Stimulated activated CD4-positive, alpha-beta T cell treated with anti-CD3 and anti-CD28 coated beads, Interleukin-4, amount 100 ng/mL, for 1 hour (primary cell): ENCODE measurements at places on chromosomes 3 and 15.

- no peak for DNase-seq
These were observed 59.1 kb upstream of the TLE3 start for GRCh38 chr15:70156671-70157271.

- DNase-seq = no peak
These were observed 565.3 kb upstream of the ROBO2 start for GRCh38 chr3:76474632-76475031.

GRCh38 chr3:124826703-124827102, 60.5 kb downstream of the ITGB5 start:
- no peak for DNase-seq

DNA sequence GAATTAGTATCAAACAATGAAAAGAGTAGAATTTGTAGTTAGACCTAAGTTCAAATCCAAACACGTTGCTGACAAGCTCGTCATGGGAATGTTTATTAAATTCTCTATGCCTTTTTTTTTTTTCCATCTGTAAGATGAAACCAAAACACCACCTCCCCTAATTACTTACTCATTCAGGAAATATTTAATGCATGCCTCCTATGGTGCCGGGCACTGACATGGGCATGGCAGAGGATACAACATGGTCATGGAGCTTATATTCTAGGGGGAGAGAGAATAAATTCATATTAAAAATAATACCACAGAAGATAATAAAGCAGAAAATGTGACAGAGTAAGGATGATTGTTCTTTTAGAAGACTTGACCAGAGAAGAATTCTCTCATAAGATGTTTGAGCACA, 215.8 kb downstream of the RYR3 start:
- DNase-seq = no peak

- DNase-seq = no peak
These were observed 77.3 kb downstream of the C3orf70 start for GRCh38 chr3:185075547-185075946.

GRCh38 chr3:99418709-99419108, 219.7 kb upstream of the COL8A1 start:
- no peak for DNase-seq

GRCh38 chr15:31279221-31280045, 47.2 kb upstream of the KLF13 start:
- no peak for DNase-seq

DNA sequence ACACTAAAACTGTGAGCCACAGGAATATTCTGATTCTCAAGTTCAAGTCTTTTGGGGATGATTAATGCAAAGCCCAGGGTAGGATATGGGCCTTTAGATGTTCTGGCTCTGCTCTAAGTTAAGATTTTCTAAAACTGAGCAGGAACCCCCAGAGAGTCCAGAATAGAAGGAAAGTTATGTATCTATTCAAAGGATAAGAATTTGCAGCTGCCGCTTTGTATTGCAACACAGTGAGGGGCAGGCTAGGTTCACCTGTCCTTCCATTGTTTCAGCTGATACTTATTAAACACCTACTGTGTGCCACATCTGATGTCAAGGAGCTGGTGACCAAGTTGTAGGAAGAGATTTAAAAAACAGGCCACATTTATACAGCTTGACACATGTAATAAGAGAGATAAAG, 290.4 kb downstream of the MAGI1 start:
- DNase-seq = no peak

DNA sequence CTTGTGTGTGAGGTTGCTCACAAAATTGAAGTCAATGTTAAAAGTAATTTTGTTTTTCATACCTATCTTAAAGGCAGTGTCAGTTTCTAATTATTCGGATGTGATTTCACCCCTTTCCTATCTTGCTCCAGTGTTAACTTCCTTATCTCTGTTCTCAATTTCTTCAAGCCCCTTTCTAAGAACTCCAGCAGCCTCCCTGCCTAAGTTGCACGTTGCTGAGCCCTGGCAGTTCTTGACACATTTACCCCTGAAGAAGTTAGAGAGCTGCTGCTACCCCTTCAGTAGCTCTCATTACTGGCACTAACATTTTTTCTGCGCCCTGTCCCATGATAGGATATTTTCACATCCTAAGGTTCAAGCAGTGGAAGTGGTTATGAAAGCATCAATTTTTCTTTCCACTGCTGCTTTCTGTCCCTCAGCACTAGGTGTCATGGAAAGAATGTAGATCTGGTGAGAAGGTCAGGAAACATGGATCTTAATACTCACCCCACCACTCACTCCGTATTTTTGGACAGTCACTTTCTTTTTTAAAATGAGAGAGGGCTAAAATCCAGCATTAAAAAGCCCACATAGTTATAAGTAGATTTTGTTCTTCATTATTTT, 62.9 kb downstream of the OPA1 start:
- DNase-seq = no peak

DNA sequence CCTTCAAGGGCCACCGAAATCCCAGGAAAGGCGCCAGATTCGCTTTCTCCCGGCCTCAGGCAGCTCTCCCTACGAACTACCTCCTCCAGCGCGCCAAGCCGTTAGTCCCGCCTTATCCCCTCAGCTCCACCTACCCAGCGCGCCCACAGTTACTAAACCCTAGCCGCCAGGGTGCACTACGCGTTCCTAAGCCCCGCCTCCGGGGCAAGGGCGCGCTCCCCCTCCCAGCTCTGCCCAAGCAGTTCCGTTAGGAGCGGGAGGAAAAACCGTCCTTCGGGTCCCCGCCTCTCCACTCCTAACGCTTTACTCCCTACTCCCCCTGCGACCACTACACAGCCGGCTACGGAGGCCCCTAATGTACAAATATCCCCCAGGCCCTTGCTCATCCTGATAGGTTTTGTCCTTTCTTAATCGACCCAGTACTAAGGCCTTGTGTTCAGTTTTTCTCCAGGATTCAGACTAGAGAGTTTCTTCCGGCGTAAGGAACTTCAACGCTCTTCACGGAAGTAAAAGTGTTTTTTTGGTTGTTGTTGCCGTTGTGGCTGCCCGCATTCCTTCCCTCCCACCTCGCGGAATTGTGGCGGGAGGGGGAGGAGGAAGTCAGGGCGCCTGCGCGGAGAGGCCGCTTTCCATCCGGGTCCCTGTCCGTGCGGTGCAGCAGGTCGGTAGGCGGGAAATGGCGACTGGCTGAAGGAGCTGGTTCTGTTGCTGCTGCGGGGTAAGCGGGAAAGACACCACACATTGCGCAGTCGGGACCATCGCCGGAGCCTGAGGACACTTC, at the start of gene CTDSPL2:
Gene CTDSPL2, plus strand, starts transcription at position 655 of the 781 bp plus-strand sequence. CDS start 31,386 bp downstream, outside the sequence.
- peak; percentile 92 for DNase-seq

DNA sequence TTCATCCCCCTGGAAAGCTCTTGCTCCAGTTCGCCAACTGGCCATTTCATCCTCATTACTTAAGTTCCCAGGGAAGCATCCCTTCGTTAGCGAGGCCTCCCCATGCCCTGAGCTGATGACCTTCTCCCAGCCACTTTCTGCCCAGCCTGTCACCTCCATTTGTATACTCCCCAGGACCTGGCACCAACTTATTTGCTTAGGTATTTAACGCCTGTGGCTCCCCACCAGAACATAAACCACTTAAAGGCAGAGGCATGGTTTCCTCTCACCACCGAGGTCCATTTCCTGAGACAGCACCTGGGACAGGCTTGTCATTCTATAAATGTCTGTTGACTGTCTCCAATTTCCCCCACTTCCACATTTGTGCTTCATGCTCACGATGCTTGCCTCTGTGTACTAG, 189.0 kb downstream of the ZNF621 start:
- DNase-seq = no peak

- peak; percentile 58 for DNase-seq
These were observed 394 bp downstream of the OSBPL10 start for GRCh38 chr3:31980530-31981205.

DNA sequence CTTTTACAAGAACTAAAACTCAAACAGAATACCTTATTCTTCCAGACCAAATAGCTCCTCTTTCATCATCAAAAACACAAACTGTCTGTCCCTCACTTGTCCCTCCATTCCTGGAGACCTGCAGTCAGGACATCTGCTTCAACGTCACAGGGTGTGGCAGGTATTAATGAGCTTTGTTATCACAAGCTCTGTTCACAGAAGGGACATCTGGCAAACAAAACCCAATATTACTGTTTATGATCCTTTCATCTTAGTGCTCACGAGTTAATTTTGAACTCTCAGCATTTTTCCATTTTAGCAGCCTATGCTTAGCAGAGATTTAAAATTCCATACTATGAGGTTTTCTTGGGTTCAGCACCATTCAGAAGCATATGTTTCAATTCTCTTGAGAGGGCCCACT, 32.9 kb downstream of the AP3S2 start:
- DNase-seq = no peak

DNA sequence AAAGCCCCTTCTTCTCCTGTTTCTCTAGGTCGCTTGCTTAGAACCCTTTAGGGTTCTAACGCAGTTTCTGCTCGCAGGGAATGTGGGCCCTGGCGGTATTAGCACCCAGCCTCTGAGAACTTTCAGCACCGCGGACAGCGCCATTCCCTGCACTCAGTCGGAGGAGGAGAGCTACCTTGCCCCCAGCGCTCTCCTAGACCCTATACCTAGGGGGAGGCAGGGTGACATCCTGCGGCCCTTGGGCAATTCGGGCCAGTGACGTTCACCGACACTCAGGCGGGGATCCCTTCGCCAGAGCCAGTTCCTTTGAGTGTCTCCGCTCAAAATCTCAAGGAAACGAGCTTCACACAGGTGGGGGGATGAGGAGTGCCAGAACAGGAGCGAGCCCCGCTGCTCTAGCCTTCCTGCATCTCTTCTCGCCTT, 1.3 kb downstream of the SLC7A14 start:
- DNase-seq = peak; percentile 54

DNA sequence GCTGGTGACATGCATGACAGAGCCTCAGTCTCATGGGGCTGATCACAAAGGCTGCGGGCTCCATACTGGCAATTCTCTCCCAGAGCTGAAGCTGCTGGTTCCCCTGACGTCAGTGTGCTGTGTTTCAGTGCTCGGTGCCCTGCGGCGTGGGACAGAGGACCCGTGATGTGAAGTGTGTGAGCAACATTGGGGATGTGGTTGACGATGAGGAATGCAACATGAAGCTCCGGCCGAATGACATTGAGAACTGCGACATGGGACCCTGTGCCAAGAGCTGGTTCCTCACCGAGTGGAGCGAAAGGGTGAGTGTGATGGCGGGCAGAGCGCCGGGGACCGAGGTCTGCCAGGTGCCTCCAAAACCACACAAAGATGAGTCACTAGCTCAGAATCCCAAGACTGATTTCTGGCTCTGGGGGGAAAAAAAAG, 62.0 kb upstream of the NR2E3 start:
- no peak for DNase-seq

DNA sequence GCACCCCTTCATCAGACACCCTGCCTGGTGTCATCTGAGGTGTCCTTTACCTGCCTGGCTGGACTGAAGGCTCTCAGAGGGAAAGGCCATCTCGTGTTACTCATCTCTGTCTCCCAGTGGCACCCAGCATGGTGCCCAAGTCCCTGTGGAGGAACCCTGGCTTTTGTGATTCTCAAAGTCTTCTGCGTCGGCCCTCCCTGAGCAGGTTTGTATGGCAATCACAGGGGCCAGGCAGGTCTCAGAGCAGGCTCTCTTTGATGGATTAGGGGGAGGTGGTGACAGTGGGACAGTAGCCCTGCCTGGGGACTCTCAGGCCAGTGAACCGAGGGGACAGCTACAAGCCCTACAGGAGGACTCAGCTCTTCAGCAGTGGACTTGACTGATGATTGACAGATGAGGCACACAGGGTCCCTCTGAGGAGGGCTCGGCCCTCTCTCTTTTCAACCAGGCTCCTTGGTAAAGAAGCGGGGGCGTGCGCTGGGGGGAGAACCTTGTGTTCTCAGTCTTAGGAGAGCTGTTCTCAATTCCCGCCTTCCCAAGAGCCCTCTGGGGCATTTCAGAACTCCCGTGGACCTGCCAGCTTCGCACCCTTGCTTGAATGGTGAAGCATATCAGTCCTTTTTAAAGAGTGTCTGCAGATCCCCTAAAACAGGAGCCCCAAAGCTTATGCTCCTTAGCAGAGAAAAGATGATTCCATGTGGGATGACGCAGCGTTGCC, 108.3 kb downstream of the VGLL4 start:
- no peak for DNase-seq

DNA sequence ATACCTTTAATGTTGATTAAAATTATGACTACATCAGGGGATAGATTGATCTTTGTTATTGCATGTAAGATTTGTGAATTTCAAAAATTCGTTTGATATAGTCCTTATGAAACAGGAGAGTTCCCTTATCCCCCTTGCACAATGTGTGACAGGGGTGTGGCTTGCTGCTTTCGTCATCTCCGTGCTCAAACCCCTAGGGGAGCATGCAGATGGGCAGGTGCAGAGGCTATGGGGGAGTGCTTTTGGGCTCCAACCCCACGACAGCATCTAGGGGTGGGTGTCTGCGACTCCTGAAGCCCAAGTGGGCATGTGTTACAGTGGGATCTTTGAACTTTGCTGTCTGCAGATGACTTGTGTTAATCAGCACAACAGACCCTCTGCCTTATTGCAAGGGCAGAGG, 360.1 kb upstream of the GOLIM4 start:
- DNase-seq = no peak

DNA sequence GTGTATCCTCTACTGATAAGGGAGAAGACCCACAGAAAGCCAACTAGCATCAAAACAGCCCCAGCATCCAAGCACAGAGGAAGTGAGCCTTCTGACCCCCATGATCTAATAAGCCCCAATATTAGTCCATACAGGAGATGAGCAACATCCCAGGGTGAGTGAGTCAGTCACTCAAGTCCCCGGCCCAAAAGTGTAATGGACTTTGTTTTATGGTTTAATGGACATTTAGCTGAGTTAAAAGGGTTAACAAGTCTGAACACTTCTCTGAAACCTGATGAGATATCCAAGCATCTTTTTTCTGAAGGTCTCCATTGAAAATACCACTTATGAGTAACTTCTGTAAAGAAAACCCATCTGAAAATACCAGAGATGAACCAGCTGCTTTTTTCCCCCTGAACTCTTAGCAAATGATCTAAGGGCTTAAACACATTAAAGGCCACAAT, 115.6 kb downstream of the GREM1 start:
- no peak for DNase-seq

GRCh38 chr3:16251316-16252085, 13.2 kb downstream of the DPH3 start:
- DNase-seq = no peak

DNA sequence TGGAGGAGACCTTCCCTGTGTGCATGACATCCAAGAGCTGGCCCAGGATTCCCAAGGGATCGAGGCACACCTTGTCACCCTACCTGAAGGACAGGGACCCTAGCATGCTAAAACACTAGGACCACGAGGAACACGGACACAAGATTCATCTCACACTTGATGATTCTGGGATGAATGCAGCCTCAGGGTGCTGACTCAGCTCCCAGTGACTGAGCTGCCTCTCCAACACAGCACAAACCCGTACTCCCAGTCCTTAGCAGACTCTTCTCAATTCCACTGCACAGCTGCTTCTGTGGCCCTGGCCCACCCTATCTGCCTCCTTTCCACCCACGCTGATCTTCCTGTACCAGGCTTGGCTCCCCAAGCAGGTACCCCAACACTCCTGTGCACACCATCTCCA, 9.1 kb upstream of the OXTR start:
- no peak for DNase-seq

- no peak for DNase-seq
These were observed 242.0 kb upstream of the TTC14 start for GRCh38 chr3:180359953-180360279.

GRCh38 chr3:15347063-15347736, 14.8 kb upstream of the SH3BP5 start:
- no peak for DNase-seq
